ENCODE measurements at places on chromosomes 1 and 21.
A peak's percentile ranks its signal among the peaks of the same experiment; 100 is the strongest.

GRCh38 chr1:170539154-170539553 lies 7.2 kb downstream of the GORAB start:
- DNase-seq, result no peak

DNA sequence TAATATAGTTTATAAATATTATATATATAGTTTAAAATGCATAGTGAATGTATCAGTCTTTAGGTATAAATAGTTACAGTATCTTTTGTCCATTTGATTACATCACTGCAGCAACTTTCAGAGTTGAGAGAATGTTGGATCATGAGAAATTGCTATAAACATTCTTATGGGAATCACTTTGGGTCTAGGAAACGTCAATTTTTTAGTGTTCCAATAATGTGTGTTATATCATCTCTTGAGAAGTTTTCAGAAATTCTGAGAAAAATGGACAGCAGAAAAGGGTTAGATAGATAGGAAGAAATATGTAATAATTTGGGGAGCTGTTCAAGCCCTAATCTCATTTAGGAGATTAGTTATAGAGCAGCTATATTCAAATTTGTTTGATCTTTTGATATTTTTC lies 185.2 kb upstream of the SGIP1 start:
- DNase-seq, result no peak

GRCh38 chr21:32328595-32328994 lies 29.9 kb downstream of the MRAP start:
- no peak for DNase-seq

DNA sequence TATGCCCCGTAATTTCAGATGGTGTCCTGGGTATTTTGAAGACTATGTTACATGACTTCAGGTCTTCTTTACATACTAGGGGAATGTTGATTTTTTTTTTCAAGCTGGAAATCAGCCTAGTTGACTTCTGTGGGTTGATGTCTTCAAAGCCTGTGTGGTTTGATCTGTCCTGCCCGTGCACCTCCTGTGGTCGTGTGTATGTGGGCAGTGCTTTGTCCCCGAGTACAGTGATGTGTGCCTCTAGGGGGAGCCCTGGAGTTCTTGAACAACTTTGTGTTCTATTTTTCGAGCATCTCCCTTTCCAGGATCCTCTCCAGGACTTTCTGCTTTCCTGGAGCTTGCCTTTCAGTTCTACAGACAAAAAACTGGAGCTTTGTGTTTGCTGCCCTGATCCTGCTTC lies 28.9 kb downstream of the OBSCN start:
- peak; percentile 44 for DNase-seq

DNA sequence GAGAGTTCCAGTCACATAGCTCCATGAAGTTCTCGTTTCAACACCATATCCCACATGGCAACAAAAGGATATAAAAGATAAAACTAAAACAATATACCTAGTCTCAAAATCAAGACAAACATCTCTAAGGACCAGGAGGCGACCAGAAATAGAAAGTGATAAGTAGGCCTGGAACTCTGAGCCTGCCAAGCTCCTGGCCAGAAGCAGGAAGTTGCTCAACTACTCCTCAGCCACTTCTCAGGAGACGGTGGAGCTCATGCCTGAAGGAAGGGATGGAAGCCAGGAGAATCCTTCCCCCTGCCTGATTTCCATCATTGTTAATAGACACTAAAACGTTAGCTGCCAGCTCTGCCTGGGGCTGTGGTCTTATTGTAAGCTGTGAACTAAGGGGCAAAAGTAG lies 94.7 kb downstream of the DISP1 start:
- no peak for DNase-seq

GRCh38 chr1:175824079-175824478 lies 80.7 kb upstream of the TNR start:
- no peak for DNase-seq

All from germinal center (tissue), 1 donor.